Fibroblast of villous mesenchyme (primary cell): ENCODE measurements at places on chromosomes 1 and 21. TPM values are rescaled to one million over a fixed set of nuclear protein-coding genes. Genes with fewer than 3 reads are reported as not detected.
A peak's percentile ranks its signal among the peaks of the same experiment; 100 is the strongest.

GRCh38 chr1:181557313-181557712, 74.0 kb downstream of the CACNA1E start:
- DNase-seq = no peak

DNA sequence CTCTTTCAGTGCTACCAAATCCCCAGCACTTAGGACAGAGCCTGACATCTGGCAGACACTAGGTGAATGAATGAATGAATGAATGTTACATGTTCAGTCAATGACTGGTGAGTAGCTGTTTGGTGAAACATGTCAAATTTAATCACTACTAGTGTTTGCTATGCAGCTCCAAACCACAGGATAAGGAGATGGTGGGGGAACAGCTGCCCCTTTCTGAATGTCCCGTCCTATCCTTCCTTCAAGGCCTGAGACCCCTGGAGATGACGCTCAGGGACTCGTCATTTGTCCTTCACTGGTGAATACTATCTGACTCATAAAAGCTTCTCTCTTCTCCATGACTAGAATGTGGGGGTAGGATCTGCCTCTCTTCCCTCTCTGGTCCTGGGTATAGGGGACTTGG, 175.4 kb downstream of the HIVEP3 start:
- DNase-seq = no peak

DNA sequence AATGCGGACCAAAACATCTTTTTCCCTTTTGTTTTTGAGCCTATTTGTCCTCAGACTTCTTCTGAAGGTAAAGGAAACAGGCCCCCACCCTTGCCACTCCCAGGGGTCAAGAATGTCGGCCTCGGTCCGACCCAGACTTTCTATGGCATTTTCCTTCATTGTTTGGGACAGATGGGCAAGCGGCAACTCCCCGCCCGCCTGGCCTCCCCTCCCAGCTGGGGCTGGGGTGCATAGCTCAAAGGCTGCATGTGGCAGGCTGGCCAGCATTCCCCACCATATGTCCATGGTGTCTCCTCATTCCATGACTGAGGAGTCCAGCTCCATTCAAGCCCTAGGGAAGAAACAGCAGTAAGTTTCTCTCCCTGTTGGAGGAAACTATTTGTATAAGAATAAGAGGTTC, 29.4 kb upstream of the TSPEAR start:
- no peak for DNase-seq

Gene PLEKHO1
- total RNA-seq = 43.2 and 99.9 TPM in 2 replicates

DNA sequence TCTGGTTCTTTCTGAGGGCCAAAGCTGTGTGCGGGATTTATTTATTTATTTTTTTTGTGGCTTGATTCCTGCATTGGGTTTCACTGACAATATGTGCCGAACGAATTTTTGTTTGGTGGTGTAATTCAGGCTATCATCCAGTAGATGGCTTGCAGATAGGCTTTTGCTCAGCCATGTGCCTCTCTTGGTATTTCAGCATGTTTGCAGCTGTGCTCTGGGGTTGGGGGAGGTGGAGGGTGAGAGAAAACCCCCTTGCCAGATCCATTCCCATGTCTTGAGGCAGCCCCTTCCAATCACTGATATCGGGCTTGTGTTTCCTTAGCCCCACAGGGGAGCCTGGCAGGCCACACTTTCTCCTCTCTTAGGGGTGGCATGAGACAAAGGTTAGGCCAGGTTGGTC, 302.4 kb downstream of the PTGER3 start:
- DNase-seq = peak; percentile 6

- peak; percentile 12 for DNase-seq
These were observed 25.0 kb downstream of the RLF start for GRCh38 chr1:40185951-40186864.

DNA sequence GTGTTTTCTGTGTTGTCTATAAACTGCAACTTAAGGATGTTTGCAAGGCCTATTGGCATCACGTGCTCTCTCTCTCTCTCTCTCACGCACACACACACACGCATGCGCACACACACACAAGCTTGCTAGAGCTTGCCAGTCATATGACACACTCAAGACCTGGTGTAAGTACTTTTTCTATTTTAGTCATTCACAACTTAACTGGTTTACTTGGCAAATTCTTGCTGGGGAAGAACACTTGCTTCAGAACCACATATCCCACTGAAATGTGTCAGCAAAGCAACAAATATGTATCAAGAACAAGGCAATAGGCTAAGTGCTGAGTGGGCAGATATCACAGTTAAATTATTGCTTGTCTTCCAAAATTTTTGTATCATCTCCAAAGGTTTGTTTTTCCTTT, 107.8 kb downstream of the DISC1 start:
- DNase-seq = peak; percentile 4

Gene ADGRL2
- 11.6 and 15.1 TPM in 2 replicates for total RNA-seq

Gene TMEM52
- 0.32 and 0.43 TPM in 2 replicates for total RNA-seq

DNA sequence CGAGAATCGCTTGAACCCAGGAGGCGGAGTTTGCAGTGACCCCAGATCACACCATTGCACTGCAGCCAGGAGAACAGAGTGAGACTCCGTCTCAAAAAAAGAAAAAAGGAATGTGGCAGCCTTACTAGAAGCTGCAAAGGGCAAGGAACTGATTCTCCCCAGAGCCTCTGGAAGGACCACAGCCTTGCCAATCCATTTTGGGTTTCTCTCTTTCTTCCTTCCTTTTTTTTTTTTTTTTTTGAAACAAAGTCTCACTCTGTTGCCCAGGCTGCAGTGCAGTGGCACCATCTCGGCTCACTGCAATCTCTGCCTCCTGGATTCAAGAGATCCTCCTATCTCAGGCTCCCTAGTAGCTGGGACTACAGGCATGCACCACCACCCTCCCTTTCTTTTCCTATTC, 9.9 kb upstream of the IFNGR2 start:
- no peak for DNase-seq

DNA sequence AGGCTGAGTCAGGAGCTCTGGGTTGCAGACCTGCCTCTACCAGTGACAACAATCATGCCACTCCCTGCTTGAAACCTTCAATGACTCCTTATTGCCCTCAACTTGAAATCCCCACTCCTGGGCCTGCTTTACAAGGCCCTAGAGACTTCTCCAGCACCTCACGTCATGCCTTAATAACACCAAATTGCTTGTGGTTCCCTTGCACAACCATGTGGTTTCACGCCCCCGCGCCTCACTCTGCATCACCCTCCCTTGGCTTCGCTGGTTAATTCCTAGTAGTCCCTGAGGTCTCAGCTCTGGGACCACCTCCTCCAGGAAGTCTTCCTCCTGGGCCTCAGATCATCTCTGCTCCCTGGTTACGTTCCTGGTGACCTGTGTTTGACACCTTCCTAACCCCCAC, 33.0 kb downstream of the EPHA2 start:
- peak; percentile 94 for DNase-seq

DNA sequence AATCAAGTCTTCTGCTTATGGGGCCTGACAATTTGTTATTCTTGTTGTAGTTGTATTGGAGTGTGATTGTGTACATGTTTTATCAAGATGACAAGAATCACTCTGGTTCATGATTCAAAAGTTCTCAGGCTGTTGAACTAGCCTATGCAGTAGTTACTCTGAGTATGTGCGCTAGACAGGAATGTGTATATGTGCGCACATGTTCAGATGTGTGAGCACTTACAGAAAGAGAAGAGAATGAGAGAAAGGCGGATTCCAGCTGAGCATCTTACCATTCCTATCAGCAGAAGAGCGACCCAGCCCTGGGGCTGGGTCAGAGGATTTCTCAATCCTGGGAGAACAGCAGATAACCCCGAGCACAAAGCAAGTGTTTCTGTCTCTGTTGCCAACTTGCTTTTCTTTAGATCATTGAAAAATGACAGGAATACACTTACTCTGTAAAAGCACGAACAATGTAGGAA, 110.8 kb upstream of the HOOK1 start:
- peak; percentile 66 for DNase-seq

Gene NR5A2
- total RNA-seq = under 0.01 TPM in 1 of 2 replicates, not detected in the other

GRCh38 chr1:201275253-201275666, 8.0 kb upstream of the PKP1 start:
- peak; percentile 36 for DNase-seq

DNA sequence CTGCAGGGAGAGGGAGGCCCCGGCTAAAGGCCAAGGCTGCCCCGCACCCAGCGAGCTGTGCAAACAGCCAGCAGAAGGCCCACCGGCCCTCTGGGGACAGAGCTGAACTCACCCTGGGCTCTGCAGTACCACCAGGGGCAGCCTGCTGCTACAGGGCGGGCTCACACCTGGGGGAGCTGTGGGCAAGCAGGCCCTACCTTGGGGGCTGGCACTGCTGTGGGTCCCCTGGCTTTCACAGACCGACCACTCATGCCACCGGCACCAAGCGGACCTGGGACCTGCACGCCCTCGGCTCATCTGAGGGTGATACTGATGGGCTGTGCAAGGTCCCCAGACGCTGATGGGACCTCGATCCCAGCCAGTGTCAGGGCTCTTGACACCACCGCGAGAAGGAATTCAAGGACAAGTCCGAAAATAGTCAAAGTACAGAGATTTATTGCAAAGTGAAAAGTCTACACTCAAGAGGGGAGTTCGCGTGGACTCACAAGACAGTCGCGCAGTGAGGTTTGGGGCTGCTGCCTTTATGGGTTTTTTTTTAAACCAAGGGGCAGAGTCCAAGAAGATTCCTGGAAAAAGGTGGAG, 61.0 kb upstream of the ADARB1 start:
- no peak for DNase-seq

DNA sequence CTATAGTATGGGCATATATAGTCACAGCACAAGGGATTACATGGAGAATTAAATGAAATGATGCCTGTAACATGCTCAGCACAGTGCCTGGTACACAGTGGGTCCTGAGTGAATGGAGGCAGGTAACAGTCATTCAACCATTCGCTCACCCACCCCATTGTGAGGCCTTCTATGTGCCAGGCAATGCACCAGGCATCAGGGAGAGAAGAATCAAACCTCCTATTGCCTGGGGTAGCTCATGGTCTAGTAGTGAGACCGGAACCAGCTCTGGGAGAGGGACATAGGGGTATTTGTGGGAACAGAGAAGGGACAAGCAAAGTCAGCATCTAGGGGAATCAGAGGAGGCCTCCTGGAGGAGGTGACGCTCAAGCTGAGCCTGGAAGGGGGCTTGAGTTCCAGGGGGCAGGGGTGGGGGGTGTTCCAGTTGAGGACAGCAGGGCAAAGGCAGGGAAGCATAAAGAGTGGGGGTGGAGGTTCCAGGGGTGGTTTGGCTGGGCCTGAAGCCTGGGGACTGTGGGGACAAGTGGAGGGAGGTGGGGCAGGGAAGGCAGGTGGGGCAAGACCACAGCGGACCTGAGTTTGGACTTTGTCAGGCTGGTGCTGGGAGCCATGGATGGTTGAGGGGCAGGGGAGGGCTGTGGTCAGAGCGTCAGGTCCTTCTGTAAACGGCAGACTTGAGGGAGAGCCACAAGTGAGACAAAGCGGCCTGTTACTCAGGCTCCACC, 591.6 kb downstream of the PTPRU start:
- DNase-seq = no peak

GRCh38 chr1:14939527-14940284, 213.8 kb upstream of the TMEM51 start:
- DNase-seq = peak; percentile 79

Gene VTCN1
- total RNA-seq = not detected in 2 replicates

DNA sequence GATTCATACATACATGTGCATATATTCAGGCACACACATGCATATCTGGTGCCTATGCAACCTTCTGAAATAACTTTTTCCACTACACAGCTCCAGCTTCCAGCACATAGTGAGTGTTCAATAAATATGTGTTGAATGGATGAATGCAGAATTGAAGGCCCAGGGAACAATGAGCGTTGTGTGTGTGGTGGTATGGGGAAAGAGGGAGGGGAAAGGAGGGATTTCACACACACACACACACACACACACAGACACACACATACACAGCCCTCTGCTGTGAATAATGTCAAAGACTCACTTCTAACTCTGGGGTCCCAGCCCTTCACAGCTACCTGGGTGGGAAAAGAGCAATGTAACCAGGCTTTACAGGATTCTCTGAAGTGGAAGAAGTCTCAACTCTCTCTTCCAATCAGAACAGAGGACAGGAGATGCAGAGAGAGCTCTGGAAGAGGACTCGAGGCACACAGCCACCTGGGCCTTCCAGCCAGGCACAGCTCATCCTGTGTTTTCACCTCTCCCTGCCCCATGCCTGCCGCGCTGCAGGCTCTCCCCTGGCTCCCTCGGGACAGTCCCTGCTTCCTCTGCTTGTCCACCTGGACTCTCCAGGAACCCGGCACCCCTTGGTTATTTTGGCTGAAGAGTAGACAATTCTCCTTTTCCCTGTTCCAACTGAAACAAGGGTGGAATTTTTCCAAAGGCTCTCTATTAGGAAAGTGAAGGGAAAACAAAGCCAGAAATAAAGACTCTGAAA, 5.4 kb upstream of the IGSF8 start:
- no peak for DNase-seq

GRCh38 chr1:15273274-15273673, 26.3 kb downstream of the FHAD1 start:
- DNase-seq = no peak

DNA sequence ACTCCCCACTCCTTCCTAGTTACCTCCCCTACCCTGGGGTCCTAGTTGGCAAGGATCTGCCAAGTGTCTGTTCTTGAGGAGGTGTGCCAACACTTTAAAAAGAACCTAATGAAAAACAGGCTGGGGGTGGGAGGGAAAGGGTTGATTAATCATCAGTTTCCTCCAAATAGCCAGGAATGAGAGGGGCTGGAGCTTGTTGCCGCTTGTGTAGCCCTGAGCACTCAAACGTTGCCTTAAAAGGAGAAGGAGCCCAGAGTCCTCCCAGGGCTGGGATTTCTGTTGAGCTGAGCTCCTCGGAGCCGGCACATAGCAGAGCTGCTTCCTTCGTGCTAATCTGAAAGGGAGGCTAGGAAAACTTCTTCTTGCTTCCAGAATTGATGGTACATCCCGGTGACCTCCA, 15.9 kb downstream of the SHISA4 start:
- peak; percentile 86 for DNase-seq

- no peak for DNase-seq
These were observed 191.8 kb upstream of the TNR start for GRCh38 chr1:175935166-175935565.

- DNase-seq = no peak
These were observed 17.5 kb downstream of the MAB21L3 start for GRCh38 chr1:116128664-116129063.

DNA sequence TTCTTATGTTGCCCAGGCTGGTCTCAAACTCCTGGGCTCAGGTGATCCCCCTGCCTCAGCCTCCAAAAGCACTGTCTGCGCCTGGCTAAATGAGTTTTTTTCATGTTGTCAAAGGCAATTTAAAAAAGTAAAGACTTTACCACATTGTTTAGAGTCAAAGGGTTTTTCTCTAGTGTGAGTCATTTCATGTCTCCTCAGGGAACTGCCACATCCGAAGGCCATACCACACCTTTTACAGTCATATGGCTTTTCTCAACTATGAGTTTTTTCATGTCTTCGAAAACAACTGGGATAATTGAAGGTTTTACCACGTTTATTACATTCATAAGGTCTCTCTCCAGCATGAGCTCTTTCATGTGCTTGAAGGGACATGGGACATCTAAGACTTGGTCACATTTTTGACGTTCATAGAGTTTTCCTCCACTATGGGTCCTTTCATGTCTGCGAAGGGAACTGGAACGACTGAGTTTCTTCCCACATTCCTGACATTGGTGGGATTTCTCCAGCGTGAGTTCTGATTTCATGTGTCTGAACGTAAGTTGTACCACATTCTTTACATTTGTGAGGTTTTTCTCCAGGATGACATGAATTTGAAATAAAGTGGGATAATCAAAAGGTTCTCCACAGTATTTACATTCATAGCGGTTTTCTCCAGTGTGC, 65.6 kb downstream of the UCHL5 start:
- DNase-seq = peak; percentile 53
